ENCODE measurements at places on chromosomes 7 and 10. TPM values are rescaled to one million over a fixed set of nuclear protein-coding genes. Genes with fewer than 3 reads are reported as not detected.

The WDR86 gene
- total RNA-seq, result 40.6 TPM

GRCh38 chr7:32347244-32347828, 142.8 kb downstream of the LSM5 start:
- peak; percentile 35 for DNase-seq

GRCh38 chr7:150717814-150718420, 1.5 kb downstream of the GIMAP1 start:
- DNase-seq, result no peak

The GIMAP6 gene
- total RNA-seq, result not detected

- DNase-seq, result no peak
These were observed 19.7 kb downstream of the FAM53B start for GRCh38 chr10:124724279-124725027.

The SCART1 gene
- 0.44 TPM for total RNA-seq

DNA sequence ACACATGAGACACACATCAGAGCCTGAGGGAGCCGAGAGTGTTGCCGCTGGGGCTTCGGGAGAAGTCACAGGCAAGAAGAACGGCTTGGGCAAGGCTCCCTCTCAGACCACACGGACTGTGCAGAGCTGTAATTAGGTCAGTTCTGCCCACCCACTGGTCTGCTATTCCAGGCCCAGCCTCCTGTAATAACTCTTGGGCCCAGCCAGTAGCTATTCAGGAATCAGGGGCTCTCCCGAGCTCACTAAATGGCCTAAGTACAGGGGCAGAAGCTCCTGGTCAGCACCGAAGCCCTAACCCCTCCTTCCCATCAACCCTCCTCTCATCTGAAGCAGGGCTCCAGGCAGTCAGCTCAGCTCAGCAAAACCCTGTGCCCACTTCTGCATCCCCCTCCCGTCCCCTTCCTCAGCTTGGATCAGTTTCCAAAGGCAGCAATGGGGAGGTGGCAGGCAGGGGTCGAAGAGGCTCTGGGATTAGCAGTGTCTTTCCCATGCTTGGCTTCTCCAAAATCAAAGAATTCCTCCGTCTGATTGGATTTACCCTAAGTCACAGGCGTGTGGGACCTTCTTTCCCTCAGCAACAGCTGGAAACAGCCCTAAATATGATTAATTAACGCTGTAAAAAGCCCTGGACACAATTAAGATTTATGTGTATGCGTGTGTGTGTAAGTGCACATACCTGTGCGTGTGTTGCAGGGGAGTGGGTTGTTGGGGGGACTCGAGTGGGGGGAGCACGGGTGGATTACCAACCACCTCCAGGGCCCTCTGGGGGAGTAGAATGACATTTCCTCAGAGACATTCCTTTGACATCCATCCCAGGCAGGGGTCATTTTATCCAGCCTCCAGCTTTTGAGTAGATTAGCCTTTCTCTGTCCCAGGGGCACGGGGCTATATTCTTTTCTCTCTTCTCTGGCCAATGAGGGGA, 48.4 kb upstream of the BTRC start:
- no peak for DNase-seq

DNA sequence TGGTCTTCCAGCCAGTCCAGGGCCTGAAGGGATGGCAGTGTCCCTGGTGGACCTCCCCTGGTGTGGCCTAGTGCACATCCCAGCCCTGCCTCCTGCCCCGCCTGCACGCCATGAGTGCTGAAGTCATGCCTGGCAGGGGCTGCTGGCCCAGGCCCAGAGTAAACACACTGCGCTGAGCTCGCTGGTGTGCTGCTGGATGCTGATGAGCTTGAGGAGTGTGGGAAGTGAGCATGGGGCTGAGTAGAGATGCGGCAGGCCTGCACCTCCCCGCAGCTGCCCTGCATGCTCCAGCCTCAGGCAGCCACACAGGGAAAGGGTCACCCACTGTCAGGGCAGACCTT, 43.2 kb downstream of the HTRA1 start:
- DNase-seq, result no peak

DNA sequence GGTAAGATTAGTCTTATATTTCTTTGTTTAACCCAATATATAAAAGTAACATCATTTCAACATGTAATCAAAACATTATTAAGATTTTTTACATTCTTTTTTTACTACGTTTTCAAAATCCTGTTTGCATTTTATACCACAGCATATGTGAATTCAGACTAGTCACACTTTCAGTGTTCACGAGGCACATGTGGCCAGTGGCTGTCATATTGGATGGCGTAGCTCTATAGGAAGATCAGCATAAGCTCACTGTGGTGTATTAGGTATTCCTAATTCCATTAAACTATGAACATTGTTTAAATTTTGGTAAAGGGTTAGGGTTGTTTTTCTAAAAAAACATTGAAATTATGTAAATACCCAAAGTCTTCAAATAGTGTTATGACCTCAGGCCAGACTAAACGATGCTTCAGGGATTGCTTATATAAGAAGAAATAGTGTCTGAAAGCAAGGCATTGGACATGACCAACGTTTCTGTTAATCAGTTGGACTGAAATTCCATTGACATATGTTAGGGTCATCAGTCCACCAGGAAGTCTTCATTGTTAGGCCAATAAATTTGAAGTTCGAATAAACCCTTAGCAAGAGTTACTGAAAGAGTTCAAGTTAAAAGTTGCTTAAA, 97.0 kb downstream of the BICC1 start:
- DNase-seq, result no peak

The SFTPA2 gene
- not detected for total RNA-seq

DNA sequence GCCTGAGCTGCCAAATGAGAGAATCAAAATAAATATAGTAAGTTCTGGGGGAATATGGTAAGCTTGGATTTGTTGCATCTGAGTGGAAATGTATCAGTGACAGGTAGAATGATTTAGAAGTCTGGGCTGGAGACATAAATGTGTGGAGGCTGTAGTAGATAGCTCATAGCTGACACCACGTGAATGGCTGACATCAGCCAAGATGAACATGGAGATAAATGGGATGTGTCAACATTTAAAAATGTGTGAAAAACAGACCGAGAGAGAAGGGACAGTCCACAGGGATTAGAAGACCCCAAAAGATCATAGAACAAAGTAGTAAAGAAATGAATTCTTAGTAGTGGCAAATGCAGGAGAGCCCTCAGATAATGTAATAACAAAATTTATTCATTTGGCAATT, 40.9 kb downstream of the NAMPT start:
- no peak for DNase-seq

The CHST3 gene
- 4.1 TPM for total RNA-seq

The PAX4 gene
- total RNA-seq, result 0.07 TPM

DNA sequence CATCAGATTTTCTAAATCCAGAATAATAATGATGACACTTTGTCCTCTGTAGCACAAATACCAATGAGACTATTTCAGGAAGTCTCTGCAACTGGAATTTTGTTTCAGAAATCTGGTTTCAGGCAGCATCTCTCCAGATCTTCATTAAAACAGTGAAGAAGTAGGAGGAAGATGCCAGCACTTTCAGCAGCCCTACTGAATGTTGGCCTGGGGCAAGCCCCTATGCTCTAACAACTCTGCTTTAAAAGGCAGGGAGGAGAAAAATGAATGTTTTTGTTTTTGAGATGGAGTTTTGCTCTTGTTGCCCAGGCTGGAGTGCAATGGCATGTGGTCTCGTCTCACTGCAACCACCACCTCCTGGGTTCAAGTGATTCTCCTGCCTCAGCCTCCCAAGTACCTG, 7.2 kb upstream of the CAV1 start:
- no peak for DNase-seq

DNA sequence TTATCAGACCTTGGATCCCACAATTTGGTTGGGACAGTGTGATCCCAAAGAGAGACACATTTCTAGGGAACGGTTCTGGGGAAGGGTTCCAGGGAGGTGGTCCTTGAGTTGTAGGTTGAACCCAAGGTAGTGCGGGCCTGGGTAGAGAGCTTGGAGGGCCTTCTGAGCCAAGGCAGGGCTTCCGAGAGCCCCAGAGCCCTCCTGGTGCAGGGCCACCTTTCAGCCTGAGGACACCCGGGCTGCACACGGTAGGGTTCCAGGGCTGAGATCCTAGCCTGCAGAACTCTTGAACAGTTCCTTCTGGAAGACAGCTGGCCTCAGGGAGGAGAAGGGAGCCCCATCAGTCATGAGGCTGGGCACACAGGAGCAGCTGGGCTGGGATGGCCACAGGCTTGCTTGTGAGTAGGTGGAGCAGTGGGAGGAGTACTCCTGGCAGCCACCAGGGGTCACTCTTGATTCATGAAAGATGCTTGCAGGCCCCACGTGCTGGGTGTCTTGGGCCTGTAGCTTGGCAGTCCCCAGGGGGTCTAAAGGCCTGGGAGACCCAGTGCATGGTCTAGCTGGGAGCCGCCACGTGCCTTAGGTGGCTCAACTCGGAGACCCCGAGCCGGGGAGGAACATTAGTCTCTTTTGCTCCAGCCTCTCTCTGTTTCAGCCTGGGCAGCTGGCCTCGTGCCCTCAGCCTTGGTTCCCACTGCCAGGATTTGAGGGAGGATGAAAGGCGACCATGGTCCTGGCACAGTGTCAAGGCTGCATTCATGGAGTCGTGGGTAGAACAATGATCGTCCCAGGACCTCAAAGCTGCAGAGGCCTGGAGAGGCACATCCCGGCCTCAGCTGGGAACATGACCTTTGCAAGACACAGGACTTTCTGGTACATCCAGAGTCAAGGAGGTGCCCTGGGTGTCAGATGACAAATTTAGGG, 381.6 kb downstream of the TYW1 start:
- peak; percentile 88 for DNase-seq

The PRKAR2B gene
- total RNA-seq, result 22.9 TPM

The SPDYE2B gene
- total RNA-seq, result not detected

The GPNMB gene
- 1.2 TPM for total RNA-seq

The SUV39H2 gene
- 26.8 TPM for total RNA-seq

DNA sequence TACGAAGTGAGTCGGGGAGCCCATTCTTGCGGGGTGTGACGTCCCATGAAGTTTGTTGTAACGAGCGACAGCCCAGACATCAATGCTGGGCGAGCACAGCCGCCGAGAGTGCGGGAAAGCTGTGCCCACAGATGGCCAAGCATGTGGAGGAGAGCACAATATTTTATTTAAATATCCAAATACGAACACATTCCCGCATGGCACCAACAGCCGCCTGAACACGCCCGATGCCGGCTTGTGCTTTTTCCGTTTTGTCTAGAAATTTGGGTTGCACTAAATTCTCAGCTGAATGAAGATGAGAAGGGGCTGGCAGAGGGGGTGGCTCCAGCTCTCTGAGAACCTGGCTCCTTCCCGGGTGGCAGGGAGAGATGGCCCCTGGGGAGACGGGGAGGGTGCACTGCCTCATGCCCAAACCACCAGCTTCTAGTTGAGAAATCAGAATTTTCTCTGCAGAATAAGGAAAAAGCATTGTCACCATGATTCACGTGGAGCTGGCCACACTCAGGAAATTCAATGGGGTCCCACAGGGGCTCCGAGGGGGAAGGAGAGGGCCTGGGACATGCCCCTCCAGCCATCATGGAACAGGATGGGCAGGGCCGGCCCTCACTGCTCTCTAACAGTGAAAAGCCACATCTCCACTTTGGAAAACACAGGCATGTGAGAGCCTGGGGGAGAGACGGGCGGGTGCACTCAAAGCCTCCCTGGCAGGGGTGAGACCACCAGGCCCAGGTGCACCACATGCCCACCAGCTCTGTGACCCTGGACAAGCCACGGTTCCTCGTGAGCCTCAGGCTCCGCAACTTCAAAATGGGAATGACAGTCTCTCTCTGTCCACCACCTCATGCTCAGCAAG, 48.3 kb downstream of the EBF3 start:
- no peak for DNase-seq

DNA sequence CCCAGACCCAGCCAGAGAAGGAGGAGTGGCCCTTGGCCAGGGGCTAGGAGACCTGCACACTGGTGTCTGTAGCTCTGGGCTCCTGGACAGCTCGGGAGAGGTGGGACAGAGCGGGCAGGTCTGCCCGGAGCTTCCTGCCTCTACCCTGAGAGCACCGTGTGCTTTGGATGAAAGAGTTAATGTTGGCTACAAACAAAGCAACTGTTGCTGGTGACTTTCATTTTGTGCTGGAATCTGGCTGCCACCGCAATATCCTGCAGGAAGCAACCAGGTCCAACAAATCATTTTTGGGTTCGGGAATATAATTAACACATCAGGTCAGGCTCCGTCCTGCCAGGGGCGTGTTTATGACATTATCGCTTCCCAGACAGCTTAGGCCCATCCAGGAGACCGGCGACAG, 441.8 kb upstream of the MKI67 start:
- no peak for DNase-seq

- DNase-seq, result no peak
These were observed 45.5 kb downstream of the ABCC2 start for GRCh38 chr10:99827936-99828335.

- no peak for DNase-seq
These were observed 332.5 kb upstream of the ETV1 start for GRCh38 chr7:14321947-14322346.

DNA sequence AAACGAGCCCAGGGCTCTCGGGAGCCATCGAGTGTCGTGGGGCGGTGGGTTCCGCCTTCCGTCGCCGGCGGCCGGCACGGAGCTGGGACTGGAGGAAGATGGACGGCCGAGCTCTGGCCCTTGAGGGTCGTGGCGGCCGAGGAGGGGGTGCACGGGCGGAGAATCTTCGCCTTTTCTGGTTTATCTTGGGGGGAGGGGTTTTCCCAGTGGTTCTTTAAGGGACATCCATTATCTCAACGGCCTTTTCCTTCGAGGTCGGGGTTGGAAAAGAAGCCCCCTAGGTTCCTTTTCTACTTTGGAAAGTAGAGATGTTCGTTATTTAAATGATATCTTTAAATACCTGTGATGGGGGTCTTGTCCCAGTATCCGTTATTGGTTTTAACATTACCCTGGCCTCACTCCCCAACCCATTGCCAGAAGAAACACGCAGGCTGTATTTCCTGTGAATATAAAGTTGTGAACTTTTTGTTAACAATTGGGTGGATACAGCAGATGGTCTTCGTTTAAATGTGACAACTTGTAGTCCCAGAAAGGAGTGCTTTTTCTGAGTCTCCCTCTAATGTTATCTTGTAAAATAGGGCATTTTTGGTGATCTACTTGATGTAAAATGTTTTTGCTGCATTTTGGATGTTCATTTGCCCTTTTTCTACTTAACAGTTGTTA, 765 bp downstream of the CCAR1 start:
- no peak for DNase-seq

The RINT1 gene
- total RNA-seq, result 4.4 TPM

Data from H7 (cell line).